ENCODE measurements at places on chromosomes 4 and X.

- no peak for DNase-seq
Measured at GRCh38 chr4:120926358-120927025, 4.0 kb upstream of the PRDM5 start.

- DNase-seq = no peak
Measured at GRCh38 chr4:804804-805203, 21.1 kb downstream of the CPLX1 start.

DNA sequence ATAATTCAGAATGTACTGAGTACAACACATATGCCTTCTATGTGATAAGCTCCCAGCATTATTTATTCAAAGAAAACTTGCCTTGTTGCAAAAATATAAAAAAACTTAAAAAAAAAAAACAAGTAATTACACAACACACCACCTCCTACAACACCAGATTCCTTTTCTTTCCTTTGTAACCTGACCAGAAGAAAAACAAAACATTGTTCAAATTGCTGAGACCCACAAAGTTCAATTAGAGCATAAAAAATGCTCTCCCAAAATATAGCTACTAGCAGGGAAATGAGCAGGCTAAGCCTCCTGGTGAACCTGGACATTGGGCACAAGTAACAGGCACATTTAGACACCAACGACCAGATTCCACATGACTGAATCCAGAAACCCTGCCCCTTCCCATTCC is 38.3 kb downstream of the MECP2 start:
- DNase-seq = no peak

DNA sequence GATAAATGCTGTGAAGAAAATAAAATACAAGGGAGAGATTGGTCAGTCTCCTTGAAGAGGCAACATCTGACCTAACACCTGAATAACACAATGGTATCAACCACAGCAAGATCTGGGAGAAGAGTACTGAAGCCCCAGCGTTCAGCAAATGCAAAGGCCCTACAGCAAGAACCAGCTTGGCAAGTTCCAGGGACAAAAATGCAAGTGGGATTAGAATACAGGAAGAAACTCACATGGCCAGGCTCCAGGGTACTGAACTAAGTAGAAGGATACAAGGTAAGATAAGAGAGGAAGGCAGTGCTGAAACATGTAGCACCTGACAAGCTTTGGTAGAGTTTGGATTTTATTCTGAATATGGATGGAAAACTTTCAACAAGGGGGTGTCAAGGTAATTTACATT is 3.6 kb downstream of the SMIM14 start:
- no peak for DNase-seq

GRCh38 chr4:91826186-91826585 is 477.6 kb upstream of the GRID2 start:
- no peak for DNase-seq
